ENCODE measurements at places on chromosomes 5 and 9.

- DNase-seq: no peak
Measured at GRCh38 chr5:65749956-65750355, 28.0 kb downstream of the NLN start.

DNA sequence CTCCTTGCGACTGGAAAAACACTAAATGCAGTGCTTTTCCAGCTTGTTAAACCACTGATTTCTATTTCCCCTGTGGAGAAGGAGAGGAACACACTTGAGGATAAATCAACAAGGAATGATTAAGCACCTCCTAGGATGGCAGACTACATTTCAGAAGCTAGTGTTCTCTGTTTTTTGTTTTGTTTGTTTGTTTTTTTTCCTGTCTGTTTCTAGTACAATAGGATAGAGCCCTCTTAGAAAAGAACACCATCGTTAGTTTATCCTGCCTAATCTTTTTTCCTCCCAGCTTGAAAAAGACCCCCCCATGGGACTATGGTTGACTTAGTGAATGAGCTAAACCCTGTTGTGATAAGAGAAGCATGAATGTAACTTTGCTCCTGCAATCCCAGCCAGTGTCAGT is 3.9 kb upstream of the TAL2 start:
- DNase-seq: no peak

- DNase-seq: no peak
Measured at GRCh38 chr5:160743027-160743426, 109.0 kb downstream of the ATP10B start.

- DNase-seq: no peak
Measured at GRCh38 chr5:68261169-68261568, 45.6 kb downstream of the PIK3R1 start.

GRCh38 chr9:86486891-86487837 is 133.0 kb upstream of the TUT7 start:
- DNase-seq: no peak

GRCh38 chr5:178502401-178503100 is 87.6 kb downstream of the COL23A1 start:
- no peak for DNase-seq

GRCh38 chr5:180104168-180104530 is 32.6 kb upstream of the RNF130 start:
- DNase-seq: no peak

GRCh38 chr5:91189480-91190313 is 193.4 kb downstream of the ARRDC3 start:
- DNase-seq: no peak

DNA sequence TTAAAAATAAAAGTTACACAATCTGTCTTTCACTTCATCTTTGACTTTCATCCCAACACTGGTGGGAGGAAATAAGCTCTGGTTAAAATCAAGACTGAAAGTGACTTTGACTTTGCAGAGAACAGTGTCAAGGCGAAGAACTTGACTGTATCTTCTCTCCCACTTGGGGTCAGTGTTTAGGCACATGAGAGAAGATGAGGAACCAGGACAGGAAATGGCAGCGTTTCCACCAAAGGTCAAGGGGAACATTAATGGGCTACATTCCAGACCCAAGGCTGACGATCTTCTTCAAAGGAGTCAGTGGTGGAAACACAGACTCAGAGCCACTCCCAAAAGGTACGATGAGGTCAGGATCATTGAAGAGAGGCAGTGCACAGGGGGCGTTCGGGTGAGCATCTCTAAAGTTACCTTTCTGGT is 409.5 kb downstream of the ARHGEF28 start:
- no peak for DNase-seq

DNA sequence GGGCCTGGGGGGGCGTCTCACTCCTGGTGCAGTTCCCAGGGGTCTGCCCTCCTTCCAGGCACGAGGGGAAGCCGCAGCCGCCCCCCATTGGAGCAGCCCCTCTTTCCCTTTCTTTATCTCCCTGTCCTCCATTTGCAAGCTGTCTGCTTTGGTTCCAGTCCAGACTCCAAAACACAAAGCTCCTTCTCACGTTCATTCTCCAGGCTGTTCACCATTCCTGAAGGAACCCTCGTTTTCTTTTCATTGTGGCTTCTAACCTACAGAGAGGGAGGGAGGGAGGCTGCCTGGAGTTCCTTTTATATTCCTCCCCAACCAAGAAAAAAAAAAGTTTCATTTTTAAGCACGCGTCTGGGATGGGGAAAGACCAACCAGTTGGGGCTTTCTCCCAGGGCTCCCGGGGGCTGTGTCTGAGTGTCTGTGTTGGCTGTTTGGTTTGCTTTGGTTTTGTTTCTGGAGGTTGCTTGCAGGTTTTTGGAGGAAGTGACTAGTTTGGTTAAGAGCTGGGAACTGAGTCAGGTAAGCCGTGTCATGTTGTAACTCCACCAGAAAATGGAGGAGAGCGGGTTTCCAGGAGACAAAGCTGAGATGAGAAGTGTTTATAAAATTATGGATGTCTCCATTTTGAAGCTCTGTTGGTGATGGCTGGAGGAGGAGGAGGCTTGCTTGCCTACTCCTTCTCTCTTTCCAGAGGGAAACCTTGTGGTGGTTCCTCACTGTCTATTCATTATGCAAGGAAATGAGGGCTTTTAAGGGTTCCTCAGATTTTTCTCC is 1.6 kb downstream of the ZNF462 start:
- no peak for DNase-seq

All from NCI-H187 treated with DMSO at 0.1 percent for 48 hours (cell line).